ENCODE measurements at places on chromosomes 6 and 20.

DNA sequence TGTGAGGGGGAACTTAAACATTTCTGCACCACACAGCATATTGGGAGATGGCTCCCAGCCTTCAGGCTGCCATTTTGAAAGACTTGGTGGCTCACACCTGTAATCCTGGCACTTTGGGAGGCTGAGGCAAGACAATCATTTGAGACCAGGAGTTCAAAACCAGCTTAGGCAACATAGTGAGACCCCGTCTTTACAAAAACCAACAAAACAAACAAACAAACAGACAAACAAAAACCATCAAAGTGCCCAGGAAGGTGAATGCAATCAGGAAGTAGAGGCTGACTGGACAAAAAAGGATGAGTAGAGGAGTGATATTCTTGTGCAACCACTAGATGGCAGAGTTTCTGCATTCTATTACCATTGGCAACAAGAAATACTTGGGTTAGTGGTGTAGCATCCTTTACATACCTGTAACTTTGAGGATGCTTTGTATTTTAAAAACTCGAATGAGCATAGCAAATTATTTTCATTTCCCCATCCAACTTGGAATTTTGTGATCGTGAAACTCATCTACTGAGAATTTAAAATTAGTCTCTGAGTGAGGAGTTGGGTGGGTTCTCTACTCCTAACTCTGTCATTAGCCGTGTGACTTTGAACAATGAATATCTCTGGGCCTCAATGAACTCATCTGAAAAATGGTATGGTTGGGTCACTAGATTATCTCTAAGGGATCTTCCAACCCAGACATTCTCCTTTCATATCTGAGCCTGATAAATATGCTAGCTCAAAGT, 84.4 kb downstream of the CRYBG1 start:
- DNase-seq = no peak

- no peak for DNase-seq
Observed at GRCh38 chr20:4470375-4470774, 251.3 kb upstream of the PRND start.

DNA sequence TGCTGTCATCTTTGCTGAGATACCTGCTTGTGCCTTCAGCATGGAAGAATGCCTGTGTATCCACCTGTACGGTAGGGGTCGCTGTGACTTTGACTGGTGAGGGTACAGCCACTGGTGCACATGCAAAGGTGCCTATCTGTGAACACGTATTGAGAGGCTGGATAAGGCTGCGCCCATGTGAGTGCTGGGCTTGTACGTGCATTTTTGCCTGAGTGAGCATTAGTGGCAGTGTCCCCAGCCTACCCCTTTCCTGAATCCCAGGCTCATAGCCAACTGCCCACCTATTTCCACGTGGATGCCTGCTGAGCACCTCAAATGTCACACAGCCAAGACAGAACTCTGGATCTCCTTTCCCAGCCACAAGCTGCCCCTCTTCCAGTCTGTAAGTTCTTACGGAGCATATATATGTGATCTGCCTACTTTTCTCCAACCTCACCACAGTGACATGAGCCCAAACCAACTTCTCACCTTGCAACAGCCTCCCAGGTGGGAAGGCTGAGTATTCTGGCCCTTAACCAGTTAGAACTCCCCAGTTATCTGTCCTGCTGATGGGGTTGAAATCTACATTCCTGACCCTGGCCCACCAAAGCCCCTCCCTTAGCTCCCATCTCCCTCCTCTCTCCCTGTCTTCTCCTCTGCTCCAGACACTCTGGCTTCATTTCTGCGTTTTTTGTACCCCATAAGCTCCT, 1.1 kb upstream of the SLC2A10 start:
- no peak for DNase-seq

GRCh38 chr6:43128926-43129325, 42.1 kb upstream of the SRF start:
- no peak for DNase-seq

DNA sequence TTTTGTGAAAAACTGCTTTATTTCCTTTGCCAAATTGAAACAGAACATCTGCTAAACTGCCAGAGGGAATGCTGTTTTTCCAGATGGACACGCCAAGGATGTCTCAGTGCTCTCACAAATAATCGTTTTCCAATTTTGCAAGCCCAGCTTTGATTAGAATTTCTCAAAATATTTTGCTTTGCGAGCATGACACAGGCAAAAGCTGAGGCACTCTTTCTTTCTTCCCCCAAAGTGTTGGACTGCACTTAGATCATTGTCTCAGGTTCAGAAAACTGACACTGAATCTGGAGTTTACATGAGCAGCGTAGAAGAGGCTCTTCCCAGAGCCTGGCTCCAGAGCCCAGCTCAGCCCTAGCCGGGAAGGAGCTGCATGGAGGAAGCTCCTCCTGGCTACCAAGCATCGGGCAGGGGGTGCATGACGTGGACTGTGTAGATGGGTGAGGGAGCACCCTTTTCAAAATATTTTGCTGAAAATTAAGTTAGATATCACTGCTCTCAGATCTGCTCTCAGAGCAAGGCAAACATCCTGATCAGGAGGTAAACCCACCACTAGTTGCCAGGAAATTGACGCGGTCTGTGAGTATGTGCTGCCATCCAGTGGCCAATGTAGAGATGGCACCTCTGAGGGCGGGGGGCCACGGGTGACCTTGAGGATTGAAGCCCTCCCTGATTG, 107.5 kb downstream of the SLC22A3 start:
- peak; percentile 26 for DNase-seq

- DNase-seq = no peak
Observed at GRCh38 chr6:169234634-169235033, 19.0 kb downstream of the THBS2 start.

DNA sequence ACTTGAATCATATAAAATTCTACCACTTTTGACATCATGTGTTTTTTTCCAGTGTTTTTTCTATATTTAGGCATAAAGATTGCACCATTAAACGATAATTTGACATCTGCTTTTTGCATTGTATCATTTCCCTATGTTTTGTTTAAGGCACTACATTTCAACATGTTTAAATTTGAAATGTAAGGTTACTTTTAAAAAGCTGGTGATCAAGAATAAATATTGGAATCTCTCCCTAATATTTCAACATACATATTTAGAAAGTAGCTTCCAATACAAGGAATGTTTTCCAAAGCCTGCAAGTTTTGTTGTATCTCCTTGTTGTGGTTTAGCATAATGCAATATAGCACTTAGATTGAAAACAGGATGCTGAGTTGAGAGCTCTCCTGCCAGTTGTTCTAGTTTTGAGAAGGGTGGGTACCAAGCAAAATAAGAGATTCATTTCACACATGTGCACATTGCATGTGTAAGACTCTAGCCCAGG, 76.5 kb downstream of the SYNJ2 start:
- no peak for DNase-seq

DNA sequence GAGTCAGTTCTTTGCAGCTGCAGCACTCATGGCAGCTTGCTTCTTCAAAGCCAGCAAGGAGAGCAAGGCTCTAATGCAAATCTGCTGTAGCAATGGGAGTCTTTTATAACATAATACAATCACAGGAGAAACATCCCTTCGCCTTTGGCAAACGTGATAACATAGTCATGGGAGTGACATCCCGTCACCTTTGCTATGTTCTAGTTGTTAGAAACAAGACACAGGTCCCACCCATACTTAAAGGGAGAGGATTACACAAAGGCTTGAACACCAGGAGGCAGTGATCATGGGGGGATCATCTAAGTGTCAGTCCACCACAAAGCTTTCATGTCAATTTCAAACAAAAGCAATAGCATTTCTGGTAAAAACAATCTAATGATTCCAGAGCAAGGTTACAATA, 40.1 kb upstream of the PHACTR2 start:
- DNase-seq = no peak

- no peak for DNase-seq
Observed at GRCh38 chr6:127933137-127933536, 32.3 kb upstream of the THEMIS start.

- no peak for DNase-seq
Observed at GRCh38 chr20:37821696-37822095, 81.2 kb upstream of the VSTM2L start.

GRCh38 chr20:63044605-63045004, 37.8 kb upstream of the BHLHE23 start:
- DNase-seq = no peak

DNA sequence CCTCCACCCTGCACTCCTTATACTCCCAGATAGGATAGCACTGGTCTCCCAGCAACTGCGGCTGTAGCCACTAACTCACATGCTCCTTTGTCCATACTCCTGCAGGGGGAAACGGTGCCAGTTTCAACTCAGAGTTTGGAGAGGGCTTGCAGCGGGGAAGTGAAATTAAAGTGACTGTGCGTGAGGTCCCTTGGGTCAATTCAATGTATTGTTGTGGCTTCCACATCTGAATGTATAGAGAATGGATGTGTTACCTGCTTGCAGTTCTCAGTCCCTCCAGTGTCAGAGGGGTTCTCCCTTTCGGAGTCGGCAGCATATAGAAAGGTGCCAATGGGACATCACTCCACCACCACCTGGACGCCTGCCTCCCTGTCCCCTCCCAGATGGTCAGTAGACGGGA, 93.6 kb upstream of the CNKSR3 start:
- no peak for DNase-seq

Measured in stimulated activated CD4-positive, alpha-beta T cell treated with anti-CD3 and anti-CD28 coated beads, Interleukin-1b, Interleukin-23, amount 100 ng/mL, for 1 hour (primary cell).